ENCODE measurements at places on chromosomes 6 and 20. TPM values are rescaled to one million over a fixed set of nuclear protein-coding genes. Genes with fewer than 3 reads are reported as not detected.

JPH2 gene
- total RNA-seq: 16.5 TPM

DNA sequence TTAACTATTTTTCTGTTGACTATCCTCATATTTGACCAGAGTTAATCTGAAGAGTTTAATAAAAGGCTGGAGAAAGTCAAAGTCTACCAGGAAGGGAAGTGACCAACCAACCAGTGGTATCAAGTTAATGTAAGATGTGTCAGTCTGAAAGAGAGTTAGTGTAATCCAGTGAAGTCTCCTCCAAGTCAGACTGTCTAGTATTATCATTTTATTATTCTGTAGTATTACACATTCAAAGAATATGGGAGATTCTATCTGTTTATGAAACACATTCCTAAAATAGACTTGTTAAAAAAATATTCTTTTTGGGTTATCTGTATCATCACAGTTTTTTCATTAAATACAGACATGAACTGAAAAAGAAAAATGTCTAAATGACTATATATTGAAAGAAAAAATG is 194.4 kb downstream of the BTBD9 start:
- H3K27ac ChIP-seq: no peak overlapping the region
- no peak for DNase-seq
- H3K4me1 ChIP-seq: peaks cover 4% of the 10 kb centered on the region

DZANK1 gene
- total RNA-seq: 1.9 TPM

GRCh38 chr6:168039301-168039700 is 39.7 kb downstream of the FRMD1 start:
- H3K36me3 ChIP-seq: peaks cover 2% of the 10 kb centered on the region
- H3K4me3 ChIP-seq: no peak overlapping the region
- no peak overlapping the region for H3K27ac ChIP-seq
- no peaks in the 10 kb centered on the region for H3K27me3 ChIP-seq
- peaks cover 20% of the 10 kb centered on the region for H3K4me1 ChIP-seq
- no peak for DNase-seq

DEFB126 gene
- not detected for total RNA-seq

C6orf132 gene
- 4.3 TPM for total RNA-seq

DNA sequence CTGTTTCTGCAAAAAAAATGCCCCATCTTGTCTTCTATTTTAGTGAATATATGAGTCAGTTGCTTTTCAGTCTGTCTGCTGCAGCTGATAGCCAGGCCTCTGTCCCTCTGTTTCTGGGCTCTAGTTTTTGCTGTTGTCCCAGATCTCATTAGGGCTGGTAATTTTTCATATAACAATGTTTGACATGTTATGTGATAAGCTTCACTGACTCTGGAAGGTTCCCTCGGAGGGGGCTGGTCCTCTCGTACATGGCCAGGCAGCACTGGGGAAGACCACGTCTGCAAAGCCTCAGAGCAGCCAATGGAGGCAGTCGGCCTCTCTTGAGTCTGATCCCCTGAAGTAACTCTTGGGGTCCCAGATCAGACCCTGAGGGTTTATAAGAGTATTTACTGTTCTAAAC is 223.8 kb downstream of the THBS2 start:
- H3K4me3 ChIP-seq: no peak overlapping the region
- no peaks in the 10 kb centered on the region for H3K36me3 ChIP-seq
- no peaks in the 10 kb centered on the region for H3K27me3 ChIP-seq
- no peak overlapping the region for H3K27ac ChIP-seq

- no peaks in the 10 kb centered on the region for H3K27me3 ChIP-seq
- H3K4me1 ChIP-seq: peaks cover 10% of the 10 kb centered on the region
- DNase-seq: no peak
- no peak overlapping the region for H3K27ac ChIP-seq
- no peak overlapping the region for H3K4me3 ChIP-seq
- no peaks in the 10 kb centered on the region for H3K36me3 ChIP-seq
These were observed 23.1 kb upstream of the HDGFL1 start for GRCh38 chr6:22546236-22546635.

- no peak overlapping the region for H3K4me3 ChIP-seq
- H3K27me3 ChIP-seq: peaks cover 2% of the 10 kb centered on the region
- no peaks in the 10 kb centered on the region for H3K4me1 ChIP-seq
- H3K36me3 ChIP-seq: no peaks in the 10 kb centered on the region
These were observed 63.6 kb downstream of the F13A1 start for GRCh38 chr6:6256886-6257285.

CRIP3 gene
- 1.8 TPM for total RNA-seq

- no peak for DNase-seq
- no peaks in the 10 kb centered on the region for H3K27me3 ChIP-seq
- peaks cover 35% of the 10 kb centered on the region for H3K4me1 ChIP-seq
- H3K36me3 ChIP-seq: peaks cover 4% of the 10 kb centered on the region
- no peak overlapping the region for H3K27ac ChIP-seq
These were observed 6.7 kb upstream of the KCNK15 start for GRCh38 chr20:44738813-44739477.

HLA-DPA1 gene
- total RNA-seq: 1.8 TPM

GDAP1L1 gene
- total RNA-seq: not detected

MEI4 gene
- total RNA-seq: not detected

- no peak overlapping the region for H3K27ac ChIP-seq
- peaks cover 42% of the 10 kb centered on the region for H3K27me3 ChIP-seq
- H3K4me3 ChIP-seq: no peak overlapping the region
These were observed 98.9 kb upstream of the MAFB start for GRCh38 chr20:40787941-40788340.

DNA sequence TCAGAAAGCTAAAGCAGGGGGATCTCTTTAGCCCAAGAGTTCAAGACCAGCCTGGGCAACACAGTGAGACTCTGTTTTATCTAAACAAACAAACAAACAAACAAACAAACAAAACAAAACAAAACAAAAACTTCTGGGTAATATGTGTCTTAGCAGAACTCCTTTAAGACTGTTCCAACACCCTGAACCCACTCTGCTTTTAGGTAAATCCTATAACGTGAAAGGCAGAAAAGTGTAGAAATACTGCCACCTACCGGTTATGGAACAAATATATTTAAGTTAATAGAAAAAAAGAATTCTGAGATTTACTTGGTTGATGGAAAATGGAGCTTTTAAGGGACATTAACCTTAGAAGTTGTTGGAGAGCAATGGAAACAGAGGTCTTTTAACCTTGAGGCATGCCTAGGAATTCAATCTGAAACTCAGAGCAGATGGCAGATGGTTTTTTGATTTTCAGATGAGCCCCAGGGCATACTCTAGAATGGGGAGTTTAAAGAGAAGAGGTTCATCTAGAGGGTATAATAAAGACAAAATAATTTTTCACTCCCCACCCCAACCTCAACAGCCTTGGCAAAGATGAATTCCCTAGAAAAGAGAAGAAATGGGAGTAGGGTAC is 38.5 kb downstream of the SOD2 start:
- H3K27ac ChIP-seq: no peak overlapping the region
- H3K4me1 ChIP-seq: peaks cover 3% of the 10 kb centered on the region
- no peaks in the 10 kb centered on the region for H3K27me3 ChIP-seq
- DNase-seq: no peak

DNA sequence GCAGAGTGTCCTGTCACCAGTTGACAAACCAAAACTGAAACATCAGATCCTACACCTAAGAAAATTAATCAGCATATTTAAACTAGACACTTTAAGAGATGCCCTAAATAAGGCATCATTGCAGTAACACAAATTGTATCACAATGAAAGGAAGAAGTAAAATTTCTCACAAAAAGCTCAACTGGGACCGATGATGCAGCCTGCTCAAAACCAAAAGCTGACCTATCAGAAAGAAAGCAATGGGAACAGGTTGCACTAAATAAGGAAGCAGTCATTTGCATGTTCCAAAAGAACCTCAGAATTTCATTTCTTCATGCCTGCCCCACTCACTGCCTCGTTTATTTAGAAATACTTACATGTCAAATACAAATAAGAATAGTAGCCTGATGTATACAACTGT is 12.1 kb downstream of the HIVEP2 start:
- DNase-seq: no peak
- H3K27ac ChIP-seq: no peak overlapping the region
- peaks cover 7% of the 10 kb centered on the region for H3K36me3 ChIP-seq
- peaks cover 48% of the 10 kb centered on the region for H3K4me1 ChIP-seq
- H3K27me3 ChIP-seq: no peaks in the 10 kb centered on the region
- no peak overlapping the region for H3K4me3 ChIP-seq

DNA sequence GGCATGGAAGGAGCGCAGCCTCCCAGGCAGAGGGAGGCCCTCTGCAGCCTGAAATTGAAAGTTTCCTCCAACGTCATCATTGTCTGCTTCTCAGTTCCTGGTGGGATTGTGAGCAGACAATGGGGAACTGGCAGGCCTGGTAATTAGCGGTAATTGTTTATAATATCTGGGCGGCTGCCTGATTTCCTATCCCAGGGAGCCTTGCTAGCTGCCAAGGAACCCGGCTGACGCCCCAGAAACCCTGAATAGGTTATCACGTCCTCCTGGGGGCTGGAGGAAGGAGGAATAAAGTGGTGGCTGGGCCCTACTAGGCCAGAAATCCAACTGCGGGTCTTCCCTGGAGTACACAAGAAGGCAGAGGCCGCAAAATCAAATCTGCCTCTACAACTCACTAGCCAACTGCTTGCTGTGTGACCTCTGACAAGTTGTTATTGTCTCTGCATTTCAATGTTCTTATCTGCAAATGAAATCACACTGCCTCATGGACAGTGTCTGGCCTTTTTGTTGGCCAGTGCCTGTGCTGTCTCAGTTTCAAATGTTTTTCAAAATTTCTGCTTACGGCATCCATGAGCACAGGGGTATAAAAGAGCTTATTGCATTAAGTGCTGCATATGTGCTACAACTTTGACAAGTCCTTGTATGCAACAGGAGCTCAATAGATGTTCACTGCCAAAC is 16.9 kb downstream of the KCNK15 start:
- DNase-seq: no peak
- H3K27me3 ChIP-seq: peaks cover 43% of the 10 kb centered on the region
- no peaks in the 10 kb centered on the region for H3K36me3 ChIP-seq

OR12D3 gene
- not detected for total RNA-seq

- no peaks in the 10 kb centered on the region for H3K36me3 ChIP-seq
- no peak overlapping the region for H3K27ac ChIP-seq
- H3K4me3 ChIP-seq: no peak overlapping the region
- DNase-seq: no peak
These were observed 207.4 kb downstream of the BMP2 start for GRCh38 chr20:6974838-6975237.

DNA sequence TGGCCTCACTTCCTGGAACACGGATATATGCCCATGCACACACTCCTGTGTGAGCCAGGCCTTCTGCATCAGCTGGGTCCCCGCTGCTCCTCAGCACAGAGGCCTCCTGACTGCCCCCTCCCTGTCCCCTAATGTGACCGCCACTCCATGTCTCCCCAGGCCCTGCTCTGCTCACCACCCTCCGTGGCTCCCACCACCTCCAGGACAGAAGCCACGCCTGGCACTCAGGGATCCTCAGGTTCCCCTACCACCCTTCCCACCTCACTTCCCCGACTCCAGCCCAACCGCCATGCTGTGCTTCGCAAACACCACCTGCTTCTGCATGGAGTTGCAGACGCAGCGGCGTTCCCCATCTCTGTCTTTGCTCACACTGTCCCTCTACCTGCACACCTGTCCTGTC is 4.3 kb upstream of the SRC start:
- DNase-seq: no peak
- no peak overlapping the region for H3K27ac ChIP-seq
- peaks cover 4% of the 10 kb centered on the region for H3K4me1 ChIP-seq
- no peaks in the 10 kb centered on the region for H3K36me3 ChIP-seq
- no peaks in the 10 kb centered on the region for H3K27me3 ChIP-seq

DNA sequence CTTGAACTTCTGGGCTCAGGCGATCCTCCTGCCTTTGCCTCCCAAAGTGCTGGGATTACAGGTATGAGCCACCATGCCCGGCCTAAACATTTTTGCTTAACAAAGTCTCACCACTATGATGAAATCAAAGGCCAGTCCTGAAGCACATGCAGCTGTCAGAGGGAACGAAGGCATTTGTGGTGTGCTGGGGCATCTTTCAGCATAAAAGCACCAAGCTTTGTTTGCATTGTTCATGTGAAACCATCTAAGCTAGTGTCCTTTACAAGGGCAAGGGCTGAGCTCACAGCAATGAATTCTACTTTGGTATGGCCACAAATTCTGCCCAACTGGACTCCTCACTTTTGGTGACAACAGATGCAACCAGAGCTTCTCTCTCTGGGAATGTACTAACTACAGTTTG is 66.8 kb downstream of the ZFP64 start:
- H3K4me1 ChIP-seq: no peaks in the 10 kb centered on the region
- DNase-seq: peak; percentile 21
- peaks cover 3% of the 10 kb centered on the region for H3K36me3 ChIP-seq
- no peaks in the 10 kb centered on the region for H3K27me3 ChIP-seq
- no peak overlapping the region for H3K4me3 ChIP-seq

TEAD3 gene
- 44.8 TPM for total RNA-seq

DNA sequence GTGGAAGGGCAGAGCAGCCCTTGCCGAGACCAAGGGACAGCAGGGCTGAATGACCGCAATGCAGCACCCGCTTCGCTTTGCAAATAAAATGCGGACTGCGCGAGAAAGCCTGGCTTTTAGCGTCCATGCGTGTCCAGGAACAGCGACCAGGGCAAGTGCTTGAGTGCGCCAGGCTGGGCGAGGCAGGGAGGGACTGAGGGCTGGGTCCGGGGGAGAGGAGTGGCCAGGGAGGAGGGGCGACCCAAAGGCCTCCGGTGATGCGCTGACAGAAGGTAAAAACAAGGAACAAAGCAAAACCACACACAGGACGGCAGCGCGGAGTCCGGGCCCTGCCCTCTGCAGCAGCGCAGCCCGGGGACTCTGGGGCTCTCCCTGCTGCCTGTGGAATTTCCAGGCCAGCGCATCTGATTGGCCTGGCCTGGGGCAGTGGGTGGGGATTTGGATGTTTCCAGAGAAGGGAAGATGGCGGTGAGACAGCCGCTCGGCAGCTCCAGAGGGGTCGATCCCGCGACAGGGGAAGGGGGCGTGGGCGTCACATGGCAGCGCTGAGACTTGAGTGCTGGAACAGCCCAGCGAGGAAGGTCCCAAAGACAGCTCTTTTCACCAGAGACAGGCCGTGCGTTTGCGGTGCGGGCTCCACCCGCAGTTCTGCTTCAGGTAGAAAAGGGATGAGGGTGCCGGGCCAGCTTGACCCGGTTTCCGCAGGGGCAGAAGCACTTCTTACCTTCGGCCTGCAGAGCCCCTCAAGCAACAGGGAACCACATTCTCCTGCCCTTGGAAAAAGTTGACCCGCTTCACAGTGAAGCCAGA is 51.8 kb downstream of the SSR1 start:
- H3K4me3 ChIP-seq: peak overlapping the region; percentile 88
- DNase-seq: peak; percentile 92
- peak overlapping the region; percentile 76 for H3K27ac ChIP-seq
- no peaks in the 10 kb centered on the region for H3K36me3 ChIP-seq
- peaks cover 29% of the 10 kb centered on the region for H3K4me1 ChIP-seq
- H3K27me3 ChIP-seq: no peaks in the 10 kb centered on the region

DNA sequence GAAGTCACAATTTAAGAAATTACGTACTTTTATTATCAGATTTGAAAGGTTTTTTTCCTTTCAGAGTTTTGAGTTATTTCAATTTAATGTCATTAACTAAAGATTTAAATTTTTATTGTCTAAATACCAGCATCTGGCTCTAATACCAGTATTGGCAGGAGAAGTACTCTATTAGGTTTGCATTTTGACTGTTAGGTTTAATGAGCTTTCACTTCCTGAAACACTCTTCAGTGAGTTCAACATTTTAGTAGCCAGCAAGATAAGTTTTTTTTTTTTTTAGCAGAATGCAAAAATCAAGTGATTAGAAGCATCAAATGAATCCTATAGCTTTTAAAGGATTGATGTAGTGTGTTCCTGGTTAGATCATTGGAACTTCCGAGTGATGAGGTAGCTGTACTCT is 34.0 kb upstream of the SCGN start:
- DNase-seq: no peak
- H3K4me1 ChIP-seq: peaks cover 1% of the 10 kb centered on the region
- H3K27me3 ChIP-seq: no peaks in the 10 kb centered on the region

ECT2L gene
- total RNA-seq: 0.13 TPM

Data from osteocyte (in vitro differentiated cells).